MV-4-11 (cell line): ENCODE measurements at places on chromosomes 2 and 18.

DNA sequence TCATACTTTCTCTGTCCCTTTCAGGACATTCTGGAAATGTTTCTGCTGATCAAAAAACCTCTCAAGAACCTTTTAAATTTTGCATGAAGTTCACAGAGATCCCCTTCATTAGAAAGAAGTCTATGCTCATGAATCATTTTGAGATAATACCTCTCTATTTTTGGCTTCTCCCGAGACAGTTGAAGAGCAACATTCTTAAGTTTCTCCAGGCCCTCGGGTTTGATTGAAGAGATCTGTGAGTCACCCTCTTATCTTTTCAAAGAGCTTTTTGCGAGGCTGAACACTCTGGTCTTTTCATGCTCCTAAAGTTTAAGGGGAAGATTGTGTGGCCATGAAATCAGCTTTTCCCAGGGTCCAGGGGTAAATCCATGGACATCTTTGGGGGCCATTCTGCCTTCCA, 354.2 kb downstream of the FBXO15 start:
- DNase-seq = no peak

- DNase-seq = peak; percentile 95
These were observed at the start of gene RALB for GRCh38 chr2:120252225-120253020. Gene RALB (plus strand): TSS chr2:120252852. CDS start chr2:120278665, 25,813 bp downstream.

- no peak for DNase-seq
These were observed 9.6 kb downstream of the CYRIA start for GRCh38 chr2:16655905-16656642.

GRCh38 chr18:36811430-36811829, 17.4 kb downstream of the TPGS2 start:
- no peak for DNase-seq

GRCh38 chr2:224716201-224716600, at the start of gene CCDC195:
Gene CCDC195 (minus strand): TSS chr2:224716365. CDS start chr2:224716365, 0 bp downstream.
- no peak for DNase-seq

DNA sequence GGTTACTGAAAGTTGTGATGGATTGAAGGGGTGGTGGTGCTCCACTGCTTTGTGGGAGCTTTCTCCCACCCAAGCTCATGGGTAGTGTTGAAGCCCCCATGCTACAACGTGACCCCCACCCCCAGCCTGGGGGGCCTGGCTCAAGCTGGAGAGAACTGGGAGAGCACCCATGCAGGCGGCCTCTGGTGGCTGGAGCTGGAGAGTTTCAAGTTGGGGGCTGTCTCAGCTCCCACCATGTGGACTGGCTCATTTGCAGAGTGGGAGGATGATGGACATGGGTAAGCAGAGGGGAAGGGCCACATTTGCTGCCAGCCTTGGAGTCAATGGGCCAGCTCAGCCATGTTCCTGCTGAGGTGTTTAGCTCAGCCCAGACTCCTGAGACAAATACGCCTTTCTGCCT, 62.8 kb downstream of the INPP4A start:
- DNase-seq = no peak

DNA sequence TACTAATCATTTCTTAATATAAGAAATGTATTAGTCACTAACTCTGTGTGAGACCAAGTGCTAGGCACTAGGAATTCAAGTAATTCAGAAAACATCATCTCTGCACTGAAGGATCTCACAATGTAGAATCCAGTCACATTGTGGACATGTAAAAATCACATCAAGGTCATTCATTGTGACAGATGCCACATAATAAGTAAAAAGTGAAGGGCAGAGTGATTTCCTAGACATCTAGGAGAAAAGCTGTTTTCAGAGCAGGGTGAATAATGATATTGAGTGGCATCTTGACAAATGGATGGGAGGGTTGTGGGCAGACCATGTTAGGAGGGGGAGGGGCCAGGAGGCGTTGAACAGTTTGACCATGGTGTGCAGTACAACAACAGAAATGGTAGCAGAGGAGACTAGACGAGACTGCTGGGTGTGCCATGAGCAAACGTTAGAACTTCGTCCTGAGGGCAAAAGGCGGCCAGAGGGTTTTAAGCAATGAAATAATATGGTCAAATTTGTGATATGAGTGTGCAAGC, 93.8 kb downstream of the DTNA start:
- no peak for DNase-seq

GRCh38 chr2:1656961-1657841, 87.1 kb downstream of the PXDN start:
- no peak for DNase-seq
